Activated gamma-delta T cell treated with anti-CD3 and anti-CD28 coated beads, Interleukin-2, amount 50 U/mL, for 16 hours (primary cell): ENCODE measurements at places on chromosomes 12 and 14.

GRCh38 chr12:67758119-67758518 lies 109.6 kb downstream of the DYRK2 start:
- DNase-seq = no peak

GRCh38 chr12:69689638-69690037 lies 9.5 kb downstream of the BEST3 start:
- no peak for DNase-seq

DNA sequence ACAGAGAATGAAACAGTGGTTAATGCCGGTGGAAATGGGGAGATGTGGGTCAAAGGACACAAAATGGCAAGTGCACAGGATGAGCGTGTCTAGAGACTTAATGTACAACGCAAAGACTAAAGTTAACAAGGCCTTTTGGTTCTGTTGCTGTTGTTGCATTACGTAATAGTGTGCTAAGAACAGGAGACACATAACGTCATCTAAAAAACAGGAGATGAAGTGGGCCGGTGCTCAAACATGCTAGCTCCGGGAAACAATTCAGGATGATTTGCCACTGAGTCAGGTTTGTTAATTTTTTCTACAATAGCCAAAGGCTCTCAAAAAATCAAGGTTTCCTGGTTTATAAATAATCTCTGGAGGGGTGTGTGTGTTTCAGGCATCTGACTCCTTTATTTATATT lies 55.5 kb downstream of the ETV6 start:
- no peak for DNase-seq

DNA sequence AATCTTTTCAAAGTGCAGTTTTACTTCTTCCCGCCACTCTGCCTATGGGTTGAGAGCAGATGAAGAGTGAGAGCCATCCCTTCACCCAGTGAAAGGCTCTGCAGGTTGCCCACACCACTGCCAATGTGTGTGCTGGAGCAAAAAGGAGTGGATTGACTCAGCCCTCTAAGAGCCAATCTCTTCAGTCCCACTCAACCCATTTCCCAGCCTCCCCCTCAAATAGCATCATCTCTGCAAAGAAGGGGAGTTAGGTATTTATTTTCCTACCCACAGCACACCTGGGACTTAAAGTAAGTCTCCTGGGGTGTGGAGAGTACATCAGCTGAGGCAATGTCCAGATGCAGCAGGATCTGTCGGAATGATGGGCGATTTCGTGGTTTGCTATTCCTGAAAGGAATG lies 15.3 kb downstream of the MAP3K12 start:
- DNase-seq = no peak

- DNase-seq = no peak
These were observed 458.3 kb downstream of the ETNK1 start for GRCh38 chr12:23083267-23083666.

GRCh38 chr12:124742111-124742510 lies 121.6 kb downstream of the SCARB1 start:
- DNase-seq = no peak

DNA sequence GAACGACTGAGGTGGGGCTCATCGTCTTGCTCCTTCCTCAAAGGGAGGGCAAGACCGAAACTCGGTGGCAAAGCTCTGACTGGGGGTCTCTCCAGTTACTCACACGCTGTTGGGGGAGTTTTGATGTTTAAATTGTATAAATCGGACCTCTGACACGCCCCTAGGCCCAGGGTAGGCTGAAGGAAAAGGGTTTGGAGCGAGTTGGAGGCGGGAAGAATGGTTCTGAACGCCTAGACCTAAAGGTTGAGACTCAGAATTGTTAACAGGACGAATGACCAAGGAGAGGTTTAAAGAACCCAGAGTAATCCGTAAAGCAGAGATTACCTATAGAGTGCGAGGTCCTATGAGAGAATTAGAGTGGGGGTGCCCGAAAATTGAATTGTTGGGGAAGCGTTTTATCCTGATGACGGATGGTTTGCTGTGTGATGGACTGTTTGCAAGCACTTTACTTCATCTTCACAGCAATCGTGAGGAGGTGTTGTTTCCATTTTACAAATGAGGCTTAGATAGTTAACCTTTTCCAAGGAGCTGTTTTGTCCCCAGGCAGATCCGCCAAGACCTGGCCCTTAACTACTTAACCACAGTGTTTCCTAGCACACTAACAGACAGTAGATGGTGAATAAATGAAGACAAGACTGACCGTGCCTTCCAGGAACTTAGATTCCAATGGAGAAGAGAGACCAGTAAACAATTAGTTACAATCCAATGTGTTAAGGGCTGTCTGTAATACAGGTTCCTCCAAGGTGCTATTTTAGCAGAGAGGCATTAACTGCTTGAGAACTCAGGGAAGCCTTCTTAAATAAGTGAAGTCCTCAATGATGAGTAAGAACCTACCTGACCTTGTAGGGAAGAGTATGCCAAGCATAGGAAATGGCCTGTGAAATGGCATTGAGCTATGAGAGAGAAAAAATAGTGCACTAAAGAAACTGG lies 929 bp upstream of the UBE2N start:
- DNase-seq = no peak

DNA sequence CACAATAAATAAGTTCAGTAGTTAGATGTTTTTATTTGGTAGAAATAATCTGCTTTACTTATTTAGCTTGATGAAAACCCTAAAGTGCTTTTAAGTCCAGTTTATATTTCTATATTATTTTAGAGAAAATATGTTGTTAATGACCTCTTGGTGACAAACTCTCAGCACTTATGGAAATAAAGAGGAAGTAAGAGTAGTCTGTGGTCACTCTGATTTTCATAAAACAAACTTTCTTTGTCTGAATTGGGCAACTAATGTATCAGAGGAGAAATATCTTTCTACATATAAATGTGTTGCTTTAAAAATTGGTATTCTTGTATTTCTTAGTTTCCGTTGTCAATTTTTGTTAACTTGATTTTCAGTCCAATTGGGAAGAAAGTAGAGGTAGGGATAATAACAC lies 878.9 kb upstream of the SEL1L start:
- no peak for DNase-seq

DNA sequence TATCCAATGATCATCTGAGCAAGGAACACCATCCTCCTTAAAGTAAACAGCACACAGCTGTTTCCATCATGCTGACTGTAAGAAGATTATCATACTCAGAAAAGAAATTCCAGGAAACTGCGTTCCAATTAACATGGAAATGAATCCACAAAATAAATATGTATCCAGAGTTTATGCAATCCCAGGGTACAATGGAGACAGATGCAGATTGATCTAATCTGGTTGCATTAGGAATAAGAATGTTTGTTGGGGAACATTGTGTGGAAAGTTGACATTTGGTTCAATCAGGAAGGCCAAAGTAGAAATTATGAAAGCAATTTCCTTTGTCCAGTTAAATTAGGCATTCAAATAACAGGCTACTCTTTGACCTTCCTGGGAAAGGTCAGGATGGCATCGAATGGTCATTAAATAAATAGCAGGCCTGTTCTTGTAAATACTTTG lies 236.9 kb upstream of the AMIGO2 start:
- no peak for DNase-seq

GRCh38 chr14:23359167-23359626 lies 5.8 kb downstream of the EFS start:
- DNase-seq = no peak

- no peak for DNase-seq
These were observed 44.3 kb upstream of the STRN3 start for GRCh38 chr14:31070431-31070830.
